ENCODE measurements at places on chromosomes 11 and 22.

- no peak for DNase-seq
These were observed 57.8 kb upstream of the TTC12 start for GRCh38 chr11:113256431-113257202.

- DNase-seq = no peak
These were observed 6.5 kb downstream of the ASPHD2 start for GRCh38 chr22:26435327-26436093.

- no peak for DNase-seq
These were observed 9.5 kb downstream of the IRF7 start for GRCh38 chr11:606245-606644.

GRCh38 chr11:5272395-5273017, 2.8 kb upstream of the HBE1 start:
- DNase-seq = no peak

DNA sequence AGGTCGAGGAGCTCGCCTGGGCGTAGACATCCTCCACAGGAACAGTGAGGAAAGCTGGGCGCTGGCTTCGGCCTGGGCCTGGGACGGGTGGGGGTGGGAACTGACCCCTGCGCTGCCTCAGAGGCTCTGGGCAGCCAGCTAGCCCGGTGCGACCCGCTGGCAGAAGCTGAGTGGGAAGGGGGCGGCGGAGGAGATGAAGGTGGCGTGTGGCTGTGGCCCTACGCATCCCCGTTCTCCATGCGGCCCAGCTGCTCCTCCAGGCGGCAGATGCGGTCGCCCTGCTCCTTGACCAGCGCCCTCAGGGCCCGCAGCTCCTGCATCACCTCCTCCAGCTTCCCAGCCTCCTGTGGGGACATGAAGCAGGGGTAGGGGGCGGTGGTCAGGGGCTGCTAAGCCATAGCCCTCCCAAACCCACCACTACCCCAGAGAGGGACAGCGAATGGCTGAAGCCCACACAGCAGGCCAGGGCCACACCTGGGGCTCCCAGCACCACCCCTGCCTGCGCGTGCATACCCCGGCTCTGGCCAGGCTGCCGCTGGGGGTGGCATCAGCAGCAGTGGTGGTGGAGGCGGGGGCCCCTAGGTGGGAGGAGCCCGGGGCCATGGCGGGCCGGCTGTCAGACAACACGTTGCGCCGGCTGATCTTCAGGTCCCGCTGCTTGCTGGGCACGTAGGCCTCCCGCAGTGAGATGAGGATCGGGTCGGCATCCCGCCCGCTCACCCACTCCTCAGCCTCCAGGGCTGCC, 848 bp upstream of the PTPRCAP start:
- DNase-seq = no peak

DNA sequence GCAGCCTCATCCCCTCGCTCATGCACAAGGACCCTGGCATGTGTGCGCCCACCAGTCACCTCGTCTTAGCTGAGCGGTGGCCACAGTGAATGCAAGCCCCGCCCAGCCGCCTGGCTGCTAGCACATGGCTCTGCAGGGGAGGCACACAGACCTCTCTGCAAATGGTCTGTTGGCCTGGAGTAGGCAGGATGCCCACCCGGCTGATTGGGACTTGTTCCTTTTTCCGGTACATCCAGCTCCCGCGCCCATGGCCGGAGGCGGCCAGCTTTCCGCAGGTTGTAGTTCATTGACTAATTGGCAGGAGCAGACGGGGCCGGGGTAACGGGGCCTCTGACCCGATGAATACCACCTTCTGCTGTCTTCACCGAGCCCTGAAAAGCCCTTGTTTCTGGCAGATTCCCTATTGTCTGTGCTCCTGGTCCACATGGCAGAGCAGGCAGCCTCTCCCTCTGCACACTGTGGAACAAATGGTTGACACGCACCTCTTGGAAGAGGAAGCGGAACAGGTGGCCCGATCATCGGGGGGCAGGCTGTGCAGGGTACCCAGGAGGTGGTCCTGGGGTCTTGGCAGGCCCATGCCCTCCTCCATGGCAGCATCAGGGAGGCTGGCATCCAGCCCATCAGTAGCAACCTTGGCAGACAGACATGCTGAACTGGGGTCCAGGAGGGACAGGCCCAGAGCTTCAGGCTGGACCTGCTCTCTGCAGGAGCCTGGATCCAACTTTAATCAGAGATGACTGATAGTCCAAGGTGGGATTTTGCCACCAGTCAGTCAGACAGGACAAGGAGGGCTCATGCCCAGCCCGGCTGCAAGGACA, 1512.0 kb downstream of the BRD1 start:
- DNase-seq = no peak

GRCh38 chr22:34111210-34111824, 191.0 kb upstream of the LARGE1 start:
- no peak for DNase-seq

GRCh38 chr22:38403812-38404211, 51.2 kb downstream of the KCNJ4 start:
- no peak for DNase-seq

- no peak for DNase-seq
These were observed 393.7 kb downstream of the TMEM135 start for GRCh38 chr11:87431392-87431791.

DNA sequence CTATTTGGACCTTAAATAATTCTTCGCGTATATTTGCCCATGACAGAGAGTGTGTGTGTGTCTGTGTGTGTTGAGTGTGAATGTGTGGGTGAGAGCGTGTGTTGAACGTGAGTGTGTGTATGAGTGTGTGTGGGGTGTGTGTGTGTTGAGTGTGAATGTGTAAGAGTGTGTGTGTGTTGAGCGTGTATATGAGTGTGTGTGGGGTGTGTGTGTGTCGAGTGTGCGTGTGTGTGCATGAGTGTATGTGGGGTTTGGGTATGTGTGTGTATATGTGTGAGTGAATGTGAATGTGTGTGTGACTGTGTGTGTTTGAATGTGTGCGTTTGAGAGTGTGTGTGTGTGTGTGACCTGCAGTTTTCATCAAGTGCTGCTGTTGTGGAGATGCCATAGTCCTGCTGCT, 26.8 kb downstream of the GAL start:
- no peak for DNase-seq

DNA sequence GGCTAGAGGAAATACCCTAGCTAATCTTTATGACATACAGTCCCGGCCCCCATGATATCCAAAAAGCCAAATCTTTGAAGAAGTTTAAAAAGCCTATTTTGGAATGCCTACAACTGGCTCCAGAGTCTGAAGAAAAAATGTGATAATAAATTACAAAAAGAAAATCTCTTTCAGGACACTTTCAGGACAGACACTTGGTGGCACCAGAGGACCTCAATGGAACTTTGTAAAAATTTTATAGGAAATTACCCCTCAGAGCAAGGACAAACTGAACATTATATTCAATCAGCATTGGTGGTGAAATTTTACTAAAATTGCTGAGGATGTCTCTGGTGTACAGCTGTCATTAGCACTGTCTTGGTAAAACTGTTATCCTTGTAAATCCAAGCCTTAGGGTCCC, 81.0 kb downstream of the CCDC73 start:
- no peak for DNase-seq

GRCh38 chr22:17140826-17141766, 18.0 kb downstream of the HDHD5 start:
- no peak for DNase-seq

- no peak for DNase-seq
These were observed 1306.0 kb downstream of the TBC1D22A start for GRCh38 chr22:48068323-48068885.

DNA sequence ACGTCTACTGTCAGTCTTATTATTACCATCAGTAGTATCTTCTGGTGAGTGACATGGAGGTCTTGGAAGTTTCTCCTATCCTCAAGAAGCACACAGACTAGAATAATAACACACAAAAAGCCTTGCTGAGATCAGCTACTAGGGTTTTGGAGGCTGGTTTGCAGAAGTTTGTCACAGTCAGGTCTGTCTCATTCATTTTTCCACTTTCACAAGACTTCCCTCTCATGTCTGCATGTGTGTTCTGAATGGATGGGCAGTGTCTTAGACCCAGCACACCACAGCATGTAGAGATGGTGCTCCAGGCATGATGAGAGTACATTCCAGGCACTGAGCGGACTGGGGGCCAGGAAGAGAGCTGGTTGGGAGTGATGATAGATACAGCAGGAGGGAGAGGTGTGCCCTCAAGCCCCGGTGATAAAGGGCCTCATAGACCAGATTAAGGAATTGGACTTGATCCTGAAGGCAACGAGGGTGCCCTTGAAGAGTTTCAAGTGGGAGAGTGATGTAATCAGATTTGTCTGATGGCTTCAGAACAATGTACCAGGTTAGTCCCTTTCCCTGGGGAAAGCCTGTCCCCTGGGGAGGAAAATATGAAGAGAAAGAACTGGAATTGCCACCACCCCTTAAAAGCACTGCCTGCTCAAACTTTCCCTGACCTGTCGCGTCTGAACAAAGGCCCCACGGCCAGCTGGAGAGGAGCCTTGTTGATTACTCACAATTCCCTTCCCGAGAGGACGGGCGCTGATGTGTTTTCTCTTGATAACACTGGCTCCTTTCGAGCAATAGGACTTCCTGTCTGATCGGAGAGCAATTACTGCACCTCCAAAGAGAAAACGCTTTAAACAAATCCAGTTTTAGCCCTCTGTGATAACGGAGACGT, 45.1 kb upstream of the LMO2 start:
- DNase-seq = no peak
